ENCODE measurements at places on chromosomes 13 and 19.

DNA sequence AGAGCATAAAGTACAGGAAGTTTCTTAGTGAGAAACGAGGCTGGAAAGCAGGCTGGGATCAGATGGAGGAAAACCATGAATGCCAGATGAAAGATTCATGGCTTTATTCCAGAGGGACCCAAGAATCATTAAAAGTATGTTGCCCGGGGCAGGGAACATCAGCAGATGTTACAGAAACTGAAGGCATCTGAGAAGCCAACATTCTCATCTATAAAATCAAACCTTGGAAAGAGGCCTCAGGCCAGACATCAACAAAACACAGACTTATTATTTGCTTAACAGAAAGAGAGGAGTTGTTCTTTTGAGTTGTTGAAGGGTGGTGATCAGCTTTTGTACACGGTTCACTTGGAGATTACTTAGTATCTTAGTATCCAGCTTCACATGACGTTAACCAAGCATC lies 543.6 kb downstream of the RFC3 start:
- no peak for DNase-seq

GRCh38 chr13:109180905-109181425 lies 551.6 kb downstream of the MYO16 start:
- no peak for DNase-seq

DNA sequence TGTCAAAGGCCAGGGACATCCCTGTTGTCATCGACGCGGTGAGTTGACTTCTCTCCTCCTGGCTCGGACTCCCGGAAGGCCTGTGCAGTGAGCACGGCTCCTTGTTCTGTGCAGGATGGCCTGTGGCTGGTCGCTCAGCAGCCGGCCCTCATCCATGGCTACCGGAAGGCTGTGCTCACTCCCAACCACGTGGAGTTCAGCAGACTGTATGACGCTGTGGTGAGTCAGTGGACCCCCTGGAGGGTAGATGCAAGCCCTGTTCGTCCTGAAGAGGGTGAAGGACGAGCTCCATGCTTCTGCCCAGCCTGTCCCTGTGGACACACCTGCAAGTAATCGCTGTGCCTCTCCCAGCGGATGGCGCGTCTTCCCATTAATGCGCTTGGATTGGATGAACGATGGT lies 19.2 kb downstream of the NAXD start:
- DNase-seq, result no peak

GRCh38 chr19:17681505-17682125 lies 6.5 kb downstream of the UNC13A start:
- DNase-seq, result peak; percentile 77

- no peak for DNase-seq
Measured at GRCh38 chr13:102400675-102401145, 1.1 kb downstream of the FGF14 start.

DNA sequence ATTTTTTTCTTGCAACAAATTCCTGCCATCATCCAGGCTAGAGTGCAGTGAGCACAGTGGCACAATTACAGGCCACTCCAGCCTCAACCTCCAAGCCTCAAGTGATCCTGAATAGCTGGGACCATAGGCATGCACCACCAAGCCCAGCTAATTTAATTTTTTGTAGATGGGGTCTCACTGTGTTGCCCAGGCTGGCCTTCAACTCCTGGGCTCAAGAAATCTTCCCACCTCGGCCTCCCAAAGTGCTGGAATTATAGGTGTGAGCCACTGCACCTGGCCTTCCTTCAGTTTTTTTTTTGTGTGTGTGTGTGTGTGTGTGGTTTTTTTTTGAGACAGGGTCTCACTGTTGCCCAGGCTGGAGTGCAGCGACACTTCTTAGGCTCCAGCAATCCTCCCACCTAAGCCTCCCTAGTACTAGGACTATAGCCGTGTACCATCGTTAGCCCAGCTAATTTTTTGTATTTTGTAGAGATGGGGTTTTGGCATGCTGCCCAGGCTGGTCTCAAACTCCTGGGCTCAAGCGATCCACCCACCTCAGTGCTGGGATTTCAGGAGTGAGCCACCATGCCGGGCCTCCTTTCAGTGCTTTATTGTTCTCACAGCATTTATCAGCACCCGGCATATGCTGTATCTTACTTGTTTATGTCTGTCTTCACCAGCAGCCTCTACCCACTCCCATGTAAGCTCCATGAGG lies 5.9 kb upstream of the SRRM5 start:
- no peak for DNase-seq

- DNase-seq, result peak; percentile 58
Measured at GRCh38 chr13:106500445-106500844, 35.0 kb downstream of the EFNB2 start.

DNA sequence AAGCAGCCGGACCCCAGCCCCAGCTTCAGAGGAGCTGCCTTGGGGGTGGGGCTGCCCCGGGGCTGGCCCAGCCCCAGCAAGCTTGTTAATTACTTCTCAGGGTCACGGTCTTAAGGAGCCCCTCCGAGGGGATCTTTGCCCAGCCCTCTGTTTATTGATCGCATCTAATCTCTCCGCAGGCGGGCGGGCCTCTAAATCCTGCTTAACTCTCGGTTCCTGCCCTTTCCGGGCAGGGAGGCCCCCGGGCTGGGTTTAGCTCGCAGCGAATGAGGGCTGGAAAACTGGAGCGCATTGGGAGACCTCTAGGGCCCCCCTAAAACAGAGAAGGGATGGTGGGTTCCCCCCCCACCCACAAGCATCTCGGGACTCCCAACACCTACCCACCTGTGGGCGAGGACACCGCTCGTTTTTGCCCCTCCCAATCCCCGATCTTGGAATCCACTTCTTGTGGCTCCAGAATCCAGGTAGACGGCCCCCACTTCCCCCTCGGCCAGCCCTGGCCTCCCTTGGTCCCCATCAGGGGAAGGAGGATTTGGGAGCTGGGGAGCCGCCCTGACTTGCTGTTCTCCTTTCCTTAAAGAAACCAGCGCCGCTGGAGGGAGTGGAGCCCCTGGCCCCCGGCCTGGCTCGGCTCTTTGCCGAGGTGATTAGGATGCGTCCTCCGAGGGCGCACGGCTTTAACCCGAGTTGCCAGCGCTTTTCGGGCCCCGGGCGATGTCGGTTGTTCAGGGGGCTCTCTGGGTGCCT lies 59.5 kb upstream of the ADGRL1 start:
- DNase-seq, result no peak

DNA sequence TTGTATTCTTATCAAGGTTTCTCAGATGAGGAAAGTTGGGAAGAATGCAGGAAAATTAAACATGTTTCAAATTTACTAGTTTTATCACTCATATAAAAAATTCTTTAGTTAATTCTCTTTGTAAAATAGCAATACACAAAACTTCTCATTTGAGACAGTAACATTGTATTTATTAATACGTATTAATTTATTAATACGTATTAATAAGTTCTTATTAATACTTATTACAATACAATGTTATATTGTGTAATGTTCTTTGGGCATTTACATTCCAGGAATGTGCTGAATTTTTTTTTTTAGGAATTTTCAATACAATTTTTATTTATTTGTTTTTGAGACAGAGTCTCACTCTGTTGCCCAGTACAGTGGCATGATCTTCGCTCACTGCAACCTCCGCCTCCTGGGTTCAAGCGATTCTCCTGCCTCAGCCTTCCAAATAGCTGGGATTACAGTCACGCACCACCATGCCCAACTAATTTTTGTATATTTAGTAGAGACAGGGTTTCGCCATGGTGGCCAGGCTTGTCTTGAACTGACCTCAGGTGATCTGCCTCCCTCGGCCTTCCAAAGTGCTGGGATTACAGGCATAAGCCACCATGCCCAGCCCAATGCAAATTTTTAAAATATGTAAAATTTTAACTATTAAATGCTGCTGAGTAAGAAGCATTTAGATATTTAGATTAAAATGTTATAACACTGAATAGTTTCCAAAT lies 31.6 kb downstream of the MBNL2 start:
- no peak for DNase-seq

DNA sequence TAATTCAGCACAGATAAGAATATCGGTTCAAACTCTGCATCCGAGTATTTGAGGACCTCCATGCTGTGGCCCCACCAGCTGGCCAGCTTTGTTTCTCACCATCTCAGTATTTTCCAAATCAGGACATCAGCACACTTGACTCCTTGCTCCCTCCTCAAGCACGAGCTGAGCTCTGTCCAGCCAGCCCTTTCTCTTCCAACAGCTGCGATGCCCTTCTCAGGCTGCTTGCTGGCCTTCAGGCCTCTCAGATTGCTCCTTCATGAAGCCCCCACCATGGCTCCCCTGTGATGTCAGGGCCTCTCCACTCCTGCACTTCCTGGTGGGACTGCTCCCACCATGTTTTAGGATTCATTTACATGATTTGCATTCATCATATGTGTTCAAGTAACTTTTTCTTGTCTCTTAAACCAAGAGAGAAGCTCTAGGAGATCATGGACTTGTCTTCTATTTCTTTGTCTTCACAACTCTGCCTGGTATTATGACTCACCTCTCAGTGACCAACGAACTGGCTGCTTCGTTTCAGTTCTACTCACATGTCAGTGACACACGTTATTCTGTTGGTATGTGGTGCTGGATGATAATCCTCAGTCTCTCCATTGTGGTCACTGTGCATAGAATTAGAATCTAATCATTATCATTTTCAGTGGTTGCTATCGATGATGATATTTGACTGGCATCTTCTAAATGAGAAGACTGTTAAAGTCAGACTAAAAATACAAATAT lies 471.7 kb downstream of the EFNB2 start:
- DNase-seq, result no peak

- no peak for DNase-seq
Measured at GRCh38 chr13:51769455-51770127, 34.4 kb downstream of the DHRS12 start.

DNA sequence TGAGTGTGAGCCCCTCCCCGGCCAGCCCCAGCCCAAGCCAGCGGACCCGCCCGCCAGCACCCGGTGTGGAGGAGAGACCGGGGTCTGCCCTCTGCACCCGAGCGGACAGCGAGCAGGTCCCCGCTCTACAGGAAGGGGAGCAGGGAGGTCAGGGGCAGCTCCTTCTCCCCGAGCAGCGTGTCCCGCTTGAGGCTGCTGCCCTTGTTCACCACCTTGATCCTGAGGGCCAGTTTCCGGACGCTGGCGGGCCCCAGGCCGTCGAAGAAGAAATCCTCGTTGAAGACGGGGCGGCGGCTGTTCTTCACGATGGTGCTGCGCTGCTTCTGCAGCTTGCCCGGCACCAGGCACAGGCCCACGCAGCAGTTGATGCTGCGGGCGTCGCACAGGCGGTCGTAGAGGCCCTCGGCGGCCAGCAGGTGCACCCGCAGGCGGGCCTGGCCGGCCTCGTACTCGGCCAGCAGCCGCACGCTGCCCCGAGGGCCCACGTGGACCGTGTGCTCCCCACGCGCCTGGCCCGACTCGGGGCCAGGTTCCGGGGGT lies 1.9 kb downstream of the C2CD4C start:
- DNase-seq, result no peak

GRCh38 chr13:97583907-97584497 lies 150.0 kb downstream of the RAP2A start:
- DNase-seq, result no peak

DNA sequence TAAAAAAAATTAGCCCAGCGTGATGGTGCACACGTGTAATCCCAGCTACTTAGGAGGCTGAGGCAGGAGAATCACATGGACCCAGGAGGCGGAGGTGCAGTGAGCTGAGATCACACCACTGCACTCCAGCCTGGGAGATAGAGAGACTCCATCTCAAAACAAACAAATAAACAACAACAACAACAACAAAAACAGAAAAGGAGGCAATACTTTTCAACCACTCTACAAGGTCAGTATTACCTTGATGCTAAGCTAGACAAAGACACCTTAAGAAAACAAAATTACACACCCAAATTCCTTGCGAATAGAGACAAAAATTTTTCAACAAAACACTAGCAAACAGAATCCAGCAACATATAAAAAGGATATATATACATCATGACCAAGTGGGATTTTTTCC lies 39.7 kb downstream of the PEPD start:
- DNase-seq, result no peak

DNA sequence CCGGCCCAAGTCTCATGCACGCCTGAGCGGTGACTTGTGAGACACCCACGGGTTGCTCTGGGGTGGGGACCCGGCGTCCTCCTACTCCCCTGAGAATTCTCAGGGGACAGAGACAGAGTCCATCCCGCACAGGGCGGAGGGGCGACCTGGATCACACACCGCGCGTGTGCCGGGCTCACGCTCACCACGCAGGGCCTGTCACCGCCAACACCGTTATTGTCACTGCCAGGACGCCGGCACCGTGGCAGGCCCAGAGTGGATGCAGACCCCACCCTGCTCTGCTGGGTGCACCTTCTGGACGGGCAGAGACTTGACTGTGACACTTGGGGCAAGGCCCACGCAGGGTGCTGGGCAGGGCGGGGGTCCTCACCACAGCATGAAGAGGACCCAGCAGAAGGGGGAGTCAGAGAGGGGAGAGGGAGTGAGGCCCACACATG lies 16.2 kb downstream of the MOB3A start:
- no peak for DNase-seq

GRCh38 chr13:74111901-74112824 lies 22.0 kb downstream of the KLF12 start:
- no peak for DNase-seq

DNA sequence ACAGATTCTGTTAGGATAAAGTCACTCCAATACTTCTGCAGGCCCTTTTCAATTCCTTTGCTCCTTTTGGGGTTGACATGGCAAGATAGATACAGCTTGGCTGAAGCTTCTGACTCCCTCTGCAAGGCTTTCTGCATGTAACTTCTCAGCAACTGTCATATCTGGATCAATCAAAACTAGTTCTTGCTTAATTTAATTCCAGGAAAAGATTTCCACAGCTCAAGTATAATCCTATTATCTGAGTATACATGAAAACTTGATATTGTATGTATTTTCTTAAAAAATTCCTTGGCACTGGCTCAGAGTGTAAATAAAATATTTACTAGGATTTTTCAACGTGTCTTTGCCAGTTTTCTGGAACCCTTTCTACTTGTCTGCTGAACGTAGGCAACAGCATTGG lies 109.6 kb downstream of the STARD13 start:
- DNase-seq, result no peak
